ENCODE measurements at places on chromosomes 5 and 9.

DNA sequence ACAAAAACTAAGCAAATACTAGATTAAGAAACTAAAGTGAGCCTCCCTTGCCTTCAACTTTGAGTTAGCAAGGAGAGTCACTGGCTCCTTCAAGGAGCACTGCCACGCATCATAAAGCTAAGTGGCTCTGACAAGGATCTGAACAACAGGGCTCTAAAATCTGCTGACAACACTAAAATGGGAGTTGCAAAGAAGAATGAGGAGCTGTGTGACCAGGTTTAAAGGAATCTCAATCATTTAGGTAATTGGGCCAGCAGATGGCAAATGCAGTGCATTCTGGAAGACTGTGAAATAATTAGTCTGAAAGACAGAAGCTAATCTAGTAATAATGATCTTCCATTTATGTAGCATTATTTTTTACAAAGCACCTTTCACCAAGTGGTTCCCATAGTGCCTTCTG, 297.0 kb upstream of the TAS2R1 start:
- DNase-seq, result no peak

- no peak for DNase-seq
Observed at GRCh38 chr9:135076876-135077430, 10.5 kb upstream of the OLFM1 start.

DNA sequence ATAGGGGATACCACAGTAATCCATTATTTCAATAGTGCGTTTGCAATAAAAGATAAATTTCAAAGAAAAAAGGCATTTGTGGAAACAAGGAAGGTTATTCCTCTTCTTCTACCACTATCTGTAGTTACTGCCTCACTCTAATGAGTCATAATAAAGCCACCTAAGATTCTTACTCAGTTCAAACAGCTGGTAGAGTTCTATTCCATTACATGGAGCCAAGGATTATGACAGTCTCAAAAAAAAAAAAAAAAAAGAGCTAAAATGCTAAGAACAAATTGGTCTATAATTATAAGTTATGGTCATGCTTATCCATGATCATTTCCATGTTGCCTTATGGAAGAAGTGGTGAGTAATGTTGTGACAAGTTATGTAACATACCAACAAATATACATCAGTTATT, 46.3 kb downstream of the DENND1A start:
- DNase-seq, result no peak

DNA sequence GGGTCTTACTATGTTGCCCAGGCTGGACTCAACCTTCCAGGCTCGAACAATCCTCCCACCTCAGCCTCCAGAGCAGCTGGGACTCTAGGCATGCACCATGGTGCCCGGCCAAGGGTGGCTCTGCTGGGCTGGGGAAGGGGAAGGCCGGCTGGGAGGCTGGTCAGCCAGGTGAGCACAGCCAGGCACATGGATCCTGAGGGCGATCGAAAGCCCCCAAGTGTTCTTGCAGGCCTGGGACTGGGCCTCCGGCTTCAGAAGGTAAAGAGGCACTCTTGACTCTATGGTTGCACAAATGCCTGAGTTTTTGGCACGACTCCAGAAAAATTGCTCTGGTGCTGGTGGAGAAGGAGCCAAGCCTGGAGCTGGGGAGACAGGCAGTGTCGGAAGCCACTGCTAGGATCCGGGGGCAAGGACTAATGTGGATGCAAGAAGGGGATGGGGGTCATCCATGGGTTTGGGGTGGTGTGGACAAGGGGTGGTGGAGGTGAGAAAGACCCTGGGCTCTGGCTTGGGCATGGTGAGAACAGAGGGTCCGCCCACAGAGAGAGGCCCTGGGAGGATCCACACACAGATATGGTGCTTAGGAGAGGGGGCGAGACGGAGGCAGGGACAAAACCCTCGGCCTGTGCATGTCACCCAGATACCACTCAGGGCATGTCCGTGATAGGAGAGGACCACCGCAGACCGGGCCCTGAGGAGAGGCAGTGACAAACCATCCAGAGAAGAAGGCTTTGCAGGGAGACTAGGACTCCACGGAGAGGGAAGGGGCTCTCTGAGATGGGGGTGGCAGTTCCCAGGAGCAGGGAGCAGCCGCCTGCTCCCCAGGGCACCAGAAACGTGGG, 51.1 kb upstream of the COL5A1 start:
- no peak for DNase-seq

DNA sequence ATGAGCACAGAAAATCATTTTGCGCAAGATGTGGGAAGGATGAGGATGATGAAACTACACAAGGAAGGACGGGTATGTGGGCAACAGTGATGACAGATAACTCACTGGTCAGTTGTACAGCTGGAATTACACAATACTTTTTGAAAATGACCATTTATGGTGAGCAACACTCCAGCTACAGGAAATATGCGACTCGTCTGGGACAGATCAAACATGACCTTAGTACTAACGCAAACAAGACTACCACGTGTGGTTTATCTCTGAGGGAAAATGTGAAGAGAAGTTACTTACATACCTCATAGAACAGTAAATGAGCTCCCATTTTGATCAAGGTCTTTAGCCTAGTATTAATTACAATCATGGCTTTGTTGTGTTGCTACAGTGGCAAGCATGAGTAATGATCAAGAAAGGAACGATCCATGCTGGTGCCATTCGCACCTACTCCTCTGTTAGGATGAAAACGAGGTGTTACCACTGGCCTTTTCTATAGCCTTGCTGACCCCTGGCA, 456.9 kb downstream of the BNC2 start:
- no peak for DNase-seq

DNA sequence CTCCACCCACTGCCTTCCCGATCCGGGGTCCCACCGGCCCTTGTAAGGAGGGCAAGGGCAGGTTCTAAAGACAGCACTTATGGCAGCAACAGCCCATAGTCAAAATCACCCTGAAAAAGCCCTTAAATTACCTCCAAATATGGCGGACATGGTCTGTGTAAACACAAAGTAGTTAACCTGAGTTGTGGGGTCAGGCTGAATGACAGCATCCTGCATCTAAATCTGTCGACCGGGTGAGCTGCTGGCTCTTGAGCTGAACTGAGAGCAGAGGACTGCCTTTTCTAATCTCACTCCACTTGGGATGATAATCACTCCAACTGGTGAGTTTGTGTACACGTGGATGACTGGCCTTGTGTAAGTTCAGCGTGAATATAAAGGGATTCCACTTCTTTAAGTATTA, 249.6 kb downstream of the DENND1A start:
- no peak for DNase-seq

- no peak for DNase-seq
Observed at GRCh38 chr9:71655141-71655540, 113.2 kb downstream of the CEMIP2 start.

DNA sequence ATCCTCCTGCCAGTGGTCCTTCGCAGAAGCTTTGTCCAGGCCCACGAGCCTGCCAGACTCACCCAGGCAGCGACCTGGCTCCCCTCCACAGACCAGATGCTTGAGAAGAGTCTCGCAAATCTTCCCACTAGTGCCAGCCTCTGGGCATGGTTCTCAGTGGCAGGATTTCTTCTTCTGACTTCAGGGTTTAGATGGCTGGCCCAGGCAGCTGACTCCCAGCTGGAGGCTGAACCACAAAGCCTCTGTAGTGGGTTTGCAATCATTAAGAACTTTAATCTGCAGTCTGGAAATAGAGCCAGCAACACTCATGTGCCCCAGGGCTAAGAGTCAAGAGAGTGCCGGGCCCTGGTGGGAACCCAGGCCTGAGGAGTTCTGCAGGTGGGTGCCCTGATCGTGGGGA, 90.6 kb upstream of the ICE1 start:
- DNase-seq, result no peak

DNA sequence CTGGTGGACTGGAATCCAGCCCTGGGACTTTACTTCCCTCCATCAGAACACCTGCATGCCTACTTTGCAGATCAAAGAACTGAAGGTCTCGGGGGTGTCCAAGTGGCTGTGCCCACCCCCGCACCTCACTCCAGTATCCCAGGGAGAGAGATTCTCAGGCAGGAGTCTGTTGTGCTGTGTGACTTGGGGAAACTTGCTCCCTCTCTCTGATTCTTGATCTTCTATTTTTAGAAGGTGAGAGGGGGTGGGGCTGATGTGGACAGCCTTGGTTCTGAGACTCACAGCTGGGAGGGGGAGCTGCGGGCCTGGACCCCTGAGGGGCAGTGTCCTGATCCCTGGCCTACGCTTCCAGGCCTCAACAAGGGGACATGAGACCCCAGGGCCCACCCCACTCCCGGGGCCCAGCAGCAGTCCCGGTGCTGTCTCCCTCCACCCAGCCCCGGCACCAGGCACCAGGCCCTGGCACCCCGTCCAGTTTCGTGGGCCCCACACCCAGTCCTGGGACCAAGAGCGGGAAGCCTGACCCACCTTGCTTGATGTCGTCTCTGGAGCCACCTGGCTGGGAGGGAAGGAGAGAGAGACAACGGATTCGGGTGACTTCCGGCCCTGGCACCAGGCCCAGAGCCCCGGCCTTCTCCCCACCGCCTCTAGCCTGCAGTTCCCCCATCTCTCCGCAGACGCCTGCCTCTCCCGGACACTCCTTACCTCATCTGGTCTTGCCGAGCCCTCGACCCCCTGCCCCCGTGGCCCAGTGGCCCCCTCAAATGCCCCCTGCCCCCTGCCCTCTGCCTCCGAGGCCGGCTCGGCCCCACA, 74.0 kb upstream of the SPTLC1 start:
- no peak for DNase-seq

Data from midbrain (tissue), 1 donor.